ENCODE measurements at places on chromosomes 13 and 19.

- no peak for DNase-seq
Observed at GRCh38 chr19:48565090-48565489, 13.1 kb downstream of the SULT2B1 start.

GRCh38 chr19:18062028-18062427 lies 24.7 kb downstream of the IL12RB1 start:
- no peak for DNase-seq

DNA sequence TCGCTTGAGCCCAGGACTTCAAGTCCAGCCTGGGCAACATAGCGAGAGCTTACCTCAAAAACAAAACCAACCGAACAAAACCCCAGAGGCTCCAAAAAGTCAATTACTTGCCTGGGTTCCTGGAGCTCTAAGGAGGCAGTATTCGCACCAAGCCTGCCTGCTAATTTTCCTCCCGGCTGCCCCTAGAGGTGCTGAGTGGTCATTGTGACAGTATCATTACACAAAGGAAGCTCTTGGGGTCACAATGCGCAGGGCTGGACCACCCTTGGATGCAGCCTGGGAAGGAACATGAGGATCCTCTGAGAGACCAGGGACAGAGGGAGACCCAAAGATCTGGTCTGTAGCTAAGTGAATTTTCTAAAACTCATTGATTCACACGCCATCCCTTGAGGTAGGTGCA lies 8.5 kb upstream of the PEX11G start:
- DNase-seq, result no peak

- no peak for DNase-seq
Observed at GRCh38 chr13:83350569-83350968, 531.7 kb downstream of the SLITRK1 start.

GRCh38 chr13:52862358-52863206 lies 14.1 kb upstream of the PCDH8 start:
- no peak for DNase-seq

DNA sequence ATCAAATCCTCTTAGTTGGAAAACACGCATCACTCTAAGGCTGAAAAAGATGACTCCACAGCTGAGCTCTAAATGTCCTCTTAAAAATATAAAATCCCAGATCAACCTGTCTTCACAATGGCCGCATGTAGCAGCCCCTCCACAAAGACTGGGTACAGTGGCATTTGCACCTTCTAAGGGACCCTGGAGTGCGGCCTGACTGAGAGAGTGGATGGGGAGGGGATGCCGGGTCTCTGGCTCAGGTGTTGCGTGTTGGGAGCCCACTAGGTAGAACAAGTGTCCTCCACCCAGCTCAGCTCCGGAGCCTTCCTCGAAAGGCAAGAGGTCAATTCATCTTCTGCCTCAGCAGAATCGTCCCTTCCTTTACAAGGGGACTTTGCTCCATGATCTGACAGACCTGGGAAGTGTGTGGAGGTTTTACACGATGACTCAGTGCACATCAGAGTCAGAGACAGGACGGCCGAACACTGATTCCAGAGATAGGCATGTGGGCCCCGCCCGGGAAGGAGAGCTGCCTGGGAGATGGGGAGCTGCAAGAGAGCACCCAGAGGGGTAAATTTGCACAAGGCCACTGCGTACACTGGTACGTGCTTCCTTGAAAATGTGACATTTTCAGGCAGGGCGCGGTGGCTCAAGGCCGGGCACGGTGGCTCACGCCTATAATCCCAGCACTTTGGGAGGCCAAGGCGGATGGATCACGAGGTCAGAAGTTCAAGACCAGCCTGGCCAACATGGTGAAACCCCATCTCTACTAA lies 23.5 kb upstream of the SLC15A1 start:
- no peak for DNase-seq

DNA sequence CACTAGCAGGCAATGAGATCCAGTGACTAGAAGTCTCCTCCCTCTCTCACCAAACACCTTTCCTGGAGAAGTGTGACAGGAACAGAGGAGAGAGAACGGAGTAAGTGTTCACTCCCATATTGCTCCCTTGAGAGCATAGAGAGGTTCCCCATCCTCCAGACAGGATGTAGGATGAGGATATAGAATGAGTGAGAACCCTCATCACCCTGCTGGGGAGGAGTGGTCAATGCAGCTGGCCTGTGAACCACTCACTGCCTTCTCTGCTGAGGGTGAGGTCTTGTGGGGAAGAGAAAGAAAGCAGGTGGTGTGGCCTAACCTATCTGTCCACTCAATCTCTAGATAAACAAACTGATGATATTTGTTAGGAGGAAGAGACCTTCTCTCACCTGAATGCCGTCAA lies 386.6 kb downstream of the PCDH20 start:
- no peak for DNase-seq

GRCh38 chr13:48253849-48254248 lies 20.8 kb downstream of the ITM2B start:
- DNase-seq, result no peak

- DNase-seq, result no peak
Observed at GRCh38 chr19:47438793-47439220, 19.5 kb upstream of the MEIS3 start.
